ENCODE measurements at places on chromosomes 4 and X. TPM values are rescaled to one million over a fixed set of nuclear protein-coding genes. Genes with fewer than 3 reads are reported as not detected.

The SERTM2 gene
- under 0.01 TPM for total RNA-seq

The FAM47A gene
- not detected for total RNA-seq

The NPNT gene
- total RNA-seq: 0.59 TPM

The SLC4A4 gene
- total RNA-seq: 24.8 TPM

The KIT gene
- 0.29 TPM for total RNA-seq

The SHROOM2 gene
- 6.2 TPM for total RNA-seq

The SMIM10 gene
- total RNA-seq: 7.1 TPM

The L1CAM gene
- under 0.01 TPM for total RNA-seq

The NBDY gene
- total RNA-seq: 6.5 TPM

The MEPE gene
- total RNA-seq: not detected

The SASH3 gene
- total RNA-seq: not detected

The ESX1 gene
- not detected for total RNA-seq

The SUPT20HL1 gene
- not detected for total RNA-seq

The PHOX2B gene
- total RNA-seq: not detected

The CPZ gene
- total RNA-seq: 44.5 TPM

The MAPK10 gene
- total RNA-seq: 12.1 TPM

The FAM9B gene
- not detected for total RNA-seq

The SYN1 gene
- under 0.01 TPM for total RNA-seq

The TLR1 gene
- 2.4 TPM for total RNA-seq

The SMIM31 gene
- total RNA-seq: not detected

The AKAP4 gene
- not detected for total RNA-seq

Data from osteoblast (primary cell).